D341Med (cell line): ENCODE measurements at places on chromosomes 5 and 9.

DNA sequence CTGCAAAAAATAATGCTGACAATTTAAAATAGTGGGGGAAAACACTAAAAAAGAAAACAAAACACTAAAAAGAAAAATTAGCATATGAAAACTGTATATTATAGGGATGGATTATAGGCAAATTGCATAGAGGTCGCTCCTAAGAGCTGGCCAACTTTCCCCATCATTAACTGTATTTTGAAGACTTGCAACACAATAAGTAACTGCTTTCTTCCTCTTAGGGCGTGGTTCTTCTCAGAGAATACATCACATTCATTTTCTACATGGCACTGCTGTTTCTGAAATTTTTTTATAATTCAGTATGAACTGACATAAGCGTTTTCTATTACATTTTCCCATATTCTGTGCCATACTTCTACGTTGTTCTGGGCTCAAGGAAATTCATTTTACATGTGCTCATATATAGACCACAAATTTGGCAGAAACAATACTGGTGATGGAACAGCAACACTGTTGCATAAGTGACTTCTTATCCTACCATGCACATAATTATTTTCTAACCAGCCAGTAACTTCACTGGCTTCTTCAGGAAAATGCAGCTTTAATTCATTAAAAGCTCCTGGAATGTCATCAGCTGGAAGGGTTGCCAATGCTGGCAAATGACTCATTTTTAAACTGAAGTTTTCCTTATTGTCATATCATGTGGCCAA, 171.2 kb upstream of the DMAC1 start:
- no peak for DNase-seq

- no peak for DNase-seq
These were observed 9.9 kb downstream of the GFPT2 start for GRCh38 chr5:180343110-180343830.

GRCh38 chr5:161751265-161751664, 65.7 kb downstream of the GABRA6 start:
- no peak for DNase-seq

GRCh38 chr9:109535365-109535764, 37.3 kb upstream of the PTPN3 start:
- DNase-seq: no peak

DNA sequence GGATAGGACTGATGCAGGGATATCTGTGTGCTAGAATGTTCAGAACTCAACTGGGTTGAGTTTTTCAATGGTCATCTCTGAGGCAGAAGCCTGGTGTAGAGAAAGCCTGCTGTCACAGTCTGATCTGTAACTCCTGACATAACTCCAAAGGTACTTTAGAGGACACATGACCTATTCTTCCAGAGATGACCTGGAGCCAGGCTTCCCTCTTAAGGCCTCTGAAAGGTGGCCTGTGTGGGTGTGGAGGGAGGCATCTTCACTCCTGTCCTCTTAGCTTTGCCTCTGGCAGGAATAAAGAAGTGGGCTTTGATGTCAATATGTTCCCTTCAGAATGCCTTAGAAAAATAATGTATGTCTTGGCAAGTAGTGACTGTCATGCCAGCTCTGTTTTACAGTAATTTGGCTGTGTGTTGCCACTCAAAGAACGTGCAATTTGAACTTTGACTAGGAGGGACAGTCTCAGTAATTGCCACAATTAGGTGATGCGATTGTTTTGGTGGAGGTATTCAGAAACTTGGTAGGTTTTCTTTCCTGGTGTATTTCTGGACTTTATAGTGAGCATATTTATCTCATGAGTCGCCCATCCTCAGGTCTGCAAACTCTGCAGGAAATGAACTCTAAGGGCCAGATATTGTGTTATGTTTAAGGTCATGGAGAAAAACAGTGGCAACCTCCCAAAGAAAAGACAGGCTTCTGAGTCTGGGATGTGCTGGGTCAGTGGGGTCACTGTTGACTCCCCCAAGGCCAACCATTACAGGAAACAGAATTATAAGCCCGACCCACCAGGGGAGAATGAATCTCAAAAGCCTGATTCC, 3.2 kb upstream of the C5orf63 start:
- DNase-seq: no peak

- DNase-seq: no peak
These were observed 45.7 kb downstream of the NEURL1B start for GRCh38 chr5:172686539-172687390.

- DNase-seq: no peak
These were observed 101.2 kb downstream of the RAPGEF6 start for GRCh38 chr5:131533836-131534235.

GRCh38 chr5:135191084-135191826, 157.2 kb upstream of the PITX1 start:
- peak; percentile 92 for DNase-seq

GRCh38 chr5:109910874-109911273, 221.1 kb downstream of the MAN2A1 start:
- no peak for DNase-seq

DNA sequence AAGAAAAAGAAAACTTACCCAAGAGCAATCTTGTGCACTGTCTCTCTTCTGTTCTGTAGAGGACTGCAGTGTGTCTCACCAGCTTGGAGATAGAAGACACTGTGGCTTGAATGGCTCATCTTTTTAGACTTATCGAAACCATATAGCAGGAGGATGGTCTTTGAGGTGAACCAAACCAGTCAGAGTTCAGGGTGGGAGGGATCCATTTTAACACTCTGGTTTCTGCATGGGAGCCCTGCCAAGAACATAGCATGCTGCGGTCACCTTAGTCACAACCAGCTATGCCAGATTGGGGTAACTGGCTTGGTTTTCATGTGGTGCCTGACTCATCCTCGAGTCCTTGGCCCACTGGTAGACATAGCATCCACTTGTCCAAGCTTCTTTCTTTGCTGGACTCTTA, 135.1 kb downstream of the PAPPA start:
- DNase-seq: no peak

DNA sequence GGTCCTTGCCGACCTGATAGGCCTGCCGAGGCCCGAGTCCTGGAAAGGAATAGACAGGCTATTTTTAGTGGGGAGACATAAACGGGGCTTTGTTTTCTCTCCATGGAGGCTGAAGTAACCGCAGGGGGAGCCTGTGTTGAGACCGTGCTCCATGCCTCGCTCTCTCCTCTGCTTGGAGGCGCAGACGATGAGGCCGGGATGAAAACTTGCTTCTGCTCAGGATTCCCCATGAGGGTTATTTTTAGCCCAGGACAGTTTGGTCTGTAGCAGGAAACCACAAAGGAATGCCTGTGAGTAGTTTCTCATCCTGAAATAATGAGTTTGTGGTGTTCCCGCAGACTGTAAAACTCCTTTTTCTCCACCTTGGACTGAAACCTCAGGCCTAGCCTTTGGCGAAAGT, 81.9 kb upstream of the RARS1 start:
- no peak for DNase-seq

- DNase-seq: no peak
These were observed 72.8 kb upstream of the BOD1 start for GRCh38 chr5:173689171-173689736.

DNA sequence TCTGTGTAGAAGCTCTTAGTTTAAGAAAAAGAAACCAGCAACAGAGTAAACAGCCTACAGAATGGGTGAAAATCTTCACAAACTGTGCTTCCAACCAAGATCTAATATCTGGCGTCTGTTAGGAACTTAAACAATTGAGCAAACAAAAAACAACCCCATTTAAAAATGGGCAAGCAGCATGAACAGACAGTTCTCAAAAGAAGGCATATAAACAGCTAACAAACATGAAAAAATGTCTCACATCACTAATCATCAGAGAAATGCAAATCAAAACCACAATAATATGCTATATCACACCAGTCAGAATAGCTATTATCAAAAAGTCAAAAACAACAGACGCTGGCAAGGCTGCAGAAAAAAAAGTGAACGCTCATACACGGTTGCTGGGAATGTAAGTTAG, 83.7 kb upstream of the CCDC152 start:
- no peak for DNase-seq

DNA sequence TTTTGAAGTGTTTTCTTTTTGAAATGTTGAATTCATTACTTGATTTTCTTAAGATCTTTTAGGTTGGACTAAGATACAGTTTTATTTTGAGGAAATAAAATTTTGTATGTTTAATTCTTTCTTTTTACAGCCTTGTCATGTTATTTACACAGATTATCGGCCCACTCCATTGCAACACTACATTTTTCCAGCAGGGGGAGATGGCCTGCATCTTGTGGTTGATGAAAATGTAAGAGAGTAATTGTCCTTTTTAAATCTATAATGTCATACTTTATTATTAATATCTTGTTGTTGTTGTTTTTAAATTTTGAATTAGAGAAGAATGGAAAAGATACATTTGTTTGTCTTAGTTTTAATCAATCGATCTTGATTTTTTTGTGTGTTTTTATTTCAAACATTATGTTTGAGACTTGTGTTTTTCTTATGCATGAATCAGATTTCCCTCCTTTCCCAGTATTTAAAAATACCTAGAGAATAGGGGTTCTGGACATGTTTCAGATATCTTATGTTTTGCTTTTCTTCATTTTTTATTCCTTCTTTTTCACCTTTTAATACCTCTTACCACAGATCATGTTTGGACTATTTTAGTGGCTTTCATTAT, 36.7 kb downstream of the MTREX start:
- DNase-seq: peak; percentile 44

DNA sequence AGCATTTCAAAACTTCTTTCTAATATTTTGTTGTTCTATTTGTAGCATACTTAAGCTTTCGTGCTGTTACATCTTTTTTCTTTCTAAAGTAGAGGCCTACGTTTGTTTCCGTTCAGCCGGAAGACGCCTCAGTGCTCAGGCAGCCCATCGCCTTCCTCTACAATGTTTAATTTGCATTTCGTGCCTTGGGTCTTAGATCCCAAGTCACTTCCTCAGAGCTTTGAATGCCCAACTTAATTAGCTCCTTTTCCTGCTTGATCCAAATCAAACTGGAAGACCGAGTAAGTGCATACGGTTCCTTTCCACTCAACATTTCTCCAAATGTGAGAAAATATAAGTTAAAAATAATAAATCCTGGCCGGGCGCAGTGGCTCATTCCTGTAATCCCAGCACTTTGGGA, 43.2 kb downstream of the MRPL36 start:
- no peak for DNase-seq

GRCh38 chr9:132908635-132909034, 29.9 kb downstream of the SPACA9 start:
- DNase-seq: no peak
